ENCODE measurements at places on chromosomes 13 and 19.

GRCh38 chr13:40540328-40541044 is 126.0 kb downstream of the FOXO1 start:
- DNase-seq = peak; percentile 78

- DNase-seq = peak; percentile 1
These were observed 719.4 kb downstream of the DIAPH3 start for GRCh38 chr13:59444210-59444857.

- DNase-seq = no peak
These were observed 128.8 kb downstream of the ZDHHC20 start for GRCh38 chr13:21330126-21330861.

GRCh38 chr13:57787058-57787791 is 155.7 kb downstream of the PCDH17 start:
- no peak for DNase-seq

DNA sequence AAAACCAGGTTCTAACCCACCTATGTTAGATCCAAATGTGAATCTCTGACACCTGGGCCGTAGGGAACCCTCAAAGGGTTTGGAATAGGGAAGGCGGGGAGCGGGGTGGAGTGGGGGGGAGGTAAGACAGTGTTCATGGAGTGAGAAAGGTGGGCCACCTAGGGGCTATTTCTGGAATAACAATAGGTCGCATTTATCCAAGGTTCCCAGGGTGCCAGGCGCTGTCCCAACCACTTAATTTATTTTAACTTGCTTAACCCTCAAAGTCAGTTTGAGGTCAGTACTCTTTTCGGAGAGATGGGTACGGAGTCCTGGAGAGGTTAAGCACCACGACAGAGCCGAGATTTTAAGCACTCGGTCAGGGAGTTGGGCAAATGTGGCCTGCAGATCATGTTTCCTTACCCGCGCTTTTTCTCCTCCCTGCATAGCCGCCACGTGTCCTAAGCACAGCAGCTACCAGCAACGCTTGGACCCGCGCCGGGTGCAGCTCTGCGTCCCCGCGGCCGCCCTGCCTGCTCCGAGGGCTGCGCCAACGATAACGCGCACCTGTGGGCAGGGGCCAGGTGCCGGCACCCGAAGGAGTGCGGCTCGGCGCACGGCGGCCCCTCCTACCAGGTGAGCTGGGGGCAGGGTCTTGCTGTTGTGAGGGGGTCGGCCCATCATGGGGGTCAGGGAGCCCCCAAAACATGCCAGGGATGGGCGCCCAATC is 25.0 kb upstream of the FXYD3 start:
- DNase-seq = peak; percentile 54

GRCh38 chr19:30629086-30629485 is 256.9 kb downstream of the ZNF536 start:
- no peak for DNase-seq

- no peak for DNase-seq
These were observed 6.7 kb downstream of the FOXA3 start for GRCh38 chr19:45870798-45871197.

DNA sequence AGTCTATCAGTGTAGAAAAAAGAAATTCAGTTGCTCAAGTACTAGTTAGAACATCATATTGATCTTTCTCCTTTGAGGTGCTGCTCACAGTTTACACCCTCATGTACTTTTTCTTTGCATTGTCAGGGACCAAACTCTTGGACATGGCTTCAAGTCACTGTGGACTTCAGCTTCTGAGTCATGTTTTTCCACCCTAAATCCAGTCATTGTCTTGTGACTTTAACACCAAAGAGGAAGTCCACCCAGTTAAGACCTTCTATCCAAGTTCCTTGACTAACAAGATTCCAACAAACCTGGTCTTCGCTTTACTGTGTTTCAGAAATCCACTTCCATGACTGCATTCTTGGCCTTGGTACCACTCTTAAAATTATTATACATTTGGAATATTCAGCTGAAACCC is 206.7 kb upstream of the ARGLU1 start:
- DNase-seq = no peak

DNA sequence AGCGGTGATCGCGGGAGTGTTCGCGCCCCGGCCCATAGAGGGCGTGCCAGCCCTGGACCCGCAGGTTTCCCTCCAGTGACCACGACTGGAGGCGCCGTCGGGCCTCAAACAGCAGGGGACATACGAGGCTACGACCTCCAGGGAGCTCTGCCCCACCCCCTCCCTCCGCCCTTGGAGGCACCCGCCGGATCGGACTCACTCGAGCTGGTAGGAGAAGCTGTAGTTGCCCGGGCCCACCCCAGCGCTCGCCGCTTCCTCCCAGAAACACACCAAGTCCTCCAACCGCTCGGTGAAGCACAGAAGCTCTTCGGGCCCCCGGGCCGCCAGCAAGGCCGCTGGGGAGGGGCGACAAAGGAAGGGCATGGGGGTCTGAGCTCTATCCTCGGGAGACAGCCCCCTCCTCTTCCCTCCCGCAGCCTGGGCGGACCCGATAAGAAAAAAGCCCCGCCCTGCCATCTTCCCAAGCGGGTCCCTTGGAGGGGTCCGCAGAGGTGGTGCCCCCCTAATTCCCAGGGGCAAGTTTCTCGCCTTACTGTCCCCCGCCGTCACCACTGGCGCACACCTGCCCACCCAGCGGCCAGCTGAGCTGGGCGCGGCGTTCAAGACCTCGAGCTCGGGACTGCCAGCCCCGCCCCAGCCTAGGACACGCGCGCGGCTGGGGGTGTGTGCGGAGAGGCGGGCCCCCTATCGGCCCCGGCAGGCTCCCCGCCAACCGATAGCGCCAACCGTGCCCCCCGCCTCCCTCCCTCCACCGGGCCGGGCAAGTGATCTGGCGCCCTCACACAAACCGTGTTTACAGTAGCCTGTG is 1.0 kb downstream of the EPOR start:
- DNase-seq = peak; percentile 42

- peak; percentile 65 for DNase-seq
These were observed 502.7 kb downstream of the UQCRFS1 start for GRCh38 chr19:28710278-28710677.

- peak; percentile 78 for DNase-seq
These were observed 10.6 kb upstream of the UBE2S start for GRCh38 chr19:55418185-55418584.

- no peak for DNase-seq
These were observed 3.2 kb upstream of the NKG7 start for GRCh38 chr19:51375504-51376221.

DNA sequence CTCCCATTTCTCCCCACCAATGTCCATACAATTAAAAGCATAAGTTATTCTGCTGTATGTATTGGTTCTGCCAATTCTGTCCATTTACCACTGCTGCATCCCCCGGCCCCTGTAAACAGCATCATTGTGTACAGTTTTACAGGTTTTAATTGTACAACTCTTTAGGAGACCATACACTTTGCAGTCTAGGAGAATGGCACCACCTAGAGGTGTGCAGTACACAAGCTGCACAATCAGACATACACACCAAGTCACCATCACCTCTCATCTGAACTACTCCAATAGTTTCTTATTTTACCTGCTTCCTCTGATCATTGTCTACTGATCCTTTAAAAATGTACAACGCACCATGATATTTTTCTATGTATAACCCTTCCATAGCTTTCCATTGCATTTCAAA is 855.9 kb upstream of the KLHL1 start:
- DNase-seq = no peak

DNA sequence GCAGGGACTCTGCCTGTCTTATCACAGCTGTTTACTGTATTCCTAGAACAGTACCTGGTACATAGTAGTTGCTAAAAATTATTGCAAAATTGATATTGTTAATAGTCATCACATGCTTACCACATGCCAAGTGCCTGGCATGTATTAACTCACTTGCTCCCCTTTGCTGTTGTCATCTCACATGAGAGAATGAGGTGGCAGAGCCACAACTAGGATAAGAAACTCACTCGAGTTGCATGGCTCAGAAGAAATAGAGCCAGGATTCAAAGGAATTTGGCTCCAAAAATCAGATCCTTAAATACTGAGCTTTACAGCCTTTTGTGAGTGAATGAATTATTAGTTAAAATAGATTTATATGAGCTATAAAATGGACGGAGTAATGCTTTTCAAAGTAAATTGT is 42.6 kb downstream of the B3GLCT start:
- no peak for DNase-seq

GRCh38 chr19:8640402-8641004 is 10.1 kb downstream of the NFILZ start:
- no peak for DNase-seq

DNA sequence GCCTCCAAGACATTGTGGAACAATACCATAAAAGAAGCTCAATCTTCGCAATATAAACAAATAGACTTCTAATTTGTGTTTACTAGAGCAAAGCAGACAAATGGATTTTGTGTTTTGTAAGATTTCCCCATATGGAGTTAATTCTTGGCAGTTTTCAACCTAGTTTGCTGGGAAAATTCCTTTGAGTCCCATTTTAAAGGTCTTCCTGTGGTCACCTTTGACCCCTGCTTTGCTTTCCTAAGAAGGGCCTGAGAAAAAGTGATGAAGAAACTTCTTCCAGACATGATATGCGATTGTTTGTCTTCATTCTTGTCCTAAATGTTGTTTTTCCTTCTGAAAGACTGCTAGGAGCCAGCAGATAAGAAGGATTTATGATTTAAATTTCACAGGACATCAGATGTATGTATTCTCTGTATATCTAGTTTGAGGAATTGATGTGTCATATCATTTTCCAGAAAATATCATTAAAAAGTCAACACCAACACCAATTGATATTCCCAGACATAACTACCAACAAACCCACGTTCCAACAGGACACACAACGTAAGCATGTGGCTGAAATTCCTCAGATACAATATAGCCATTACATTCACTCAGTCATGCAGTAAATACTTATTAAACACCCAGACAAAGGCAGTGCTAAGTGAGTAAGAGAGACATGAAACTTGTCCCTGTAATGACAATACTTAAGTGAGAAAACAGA is 276.4 kb downstream of the LHFPL6 start:
- DNase-seq = no peak

GRCh38 chr13:41005704-41006103 is 13.4 kb downstream of the ELF1 start:
- no peak for DNase-seq

DNA sequence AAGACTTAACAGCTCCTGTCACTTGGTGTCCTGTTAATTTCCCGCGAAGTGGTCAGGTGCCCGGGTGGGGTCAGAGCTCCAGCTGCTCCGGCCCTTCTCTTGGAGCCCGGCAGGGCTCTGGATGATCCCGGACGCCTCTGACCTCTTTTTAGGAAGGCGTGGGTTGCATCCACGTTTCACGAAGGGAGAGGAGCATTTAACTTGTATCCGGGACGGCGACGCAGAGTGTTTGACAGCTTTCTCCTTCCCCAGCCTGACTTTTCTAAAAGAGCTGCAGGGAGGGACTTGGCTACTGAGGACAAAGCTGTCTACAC is 656 bp downstream of the ZNF155 start:
- no peak for DNase-seq

- DNase-seq = no peak
These were observed 718.0 kb upstream of the SPRY2 start for GRCh38 chr13:81058916-81059290.

- DNase-seq = no peak
These were observed 15.2 kb downstream of the PHLDB3 start for GRCh38 chr19:43489310-43489709.

GRCh38 chr19:41936416-41936850 is 8.2 kb upstream of the ERFL start:
- DNase-seq = no peak

- DNase-seq = no peak
These were observed 1.1 kb downstream of the MBD3 start for GRCh38 chr19:1591421-1592023.

DNA sequence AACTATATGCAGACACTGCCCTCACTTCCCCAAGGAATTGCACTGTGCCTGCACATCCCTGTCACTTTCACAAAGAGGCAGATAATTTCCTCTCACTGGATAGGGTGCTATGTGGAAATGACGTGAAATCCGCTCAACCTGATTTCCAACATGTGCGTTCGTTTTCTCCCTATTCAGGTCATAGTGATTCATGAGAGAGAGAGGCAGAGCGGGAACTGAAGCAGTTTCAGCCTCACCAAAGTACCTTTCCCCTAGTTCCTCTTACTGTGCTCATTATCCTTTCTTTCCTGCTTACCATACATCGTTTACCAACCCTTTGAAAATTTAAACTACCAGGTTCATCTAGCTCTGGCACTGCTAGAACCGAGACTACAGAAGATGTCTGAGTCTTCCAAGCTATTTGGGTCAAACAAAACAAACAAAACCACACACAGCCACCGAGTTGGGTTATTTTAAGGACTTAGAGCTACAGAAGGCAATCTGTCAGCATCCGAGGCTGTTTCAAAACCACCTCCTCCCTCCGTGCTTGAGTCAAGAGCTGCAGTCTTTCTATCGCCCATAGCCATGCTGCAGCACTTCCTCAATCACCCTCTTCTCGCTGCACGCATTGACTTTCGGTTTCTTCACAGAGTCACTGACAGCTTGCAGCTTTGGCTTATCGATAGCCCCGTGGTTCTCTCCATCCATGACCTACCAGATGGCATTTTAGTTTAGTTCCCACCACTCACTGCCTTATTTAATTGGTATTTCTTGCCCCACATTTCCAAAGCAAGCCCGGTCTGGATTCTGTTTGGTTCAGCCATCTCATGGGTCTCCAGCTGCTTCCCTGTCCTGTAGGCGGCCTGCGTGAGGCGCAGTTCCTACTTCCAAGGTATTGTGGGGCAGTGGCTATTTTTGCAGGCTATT is 1395.8 kb downstream of the EFNB2 start:
- peak; percentile 4 for DNase-seq

- DNase-seq = no peak
These were observed 1681.5 kb downstream of the EFNB2 start for GRCh38 chr13:104854007-104854406.

DNA sequence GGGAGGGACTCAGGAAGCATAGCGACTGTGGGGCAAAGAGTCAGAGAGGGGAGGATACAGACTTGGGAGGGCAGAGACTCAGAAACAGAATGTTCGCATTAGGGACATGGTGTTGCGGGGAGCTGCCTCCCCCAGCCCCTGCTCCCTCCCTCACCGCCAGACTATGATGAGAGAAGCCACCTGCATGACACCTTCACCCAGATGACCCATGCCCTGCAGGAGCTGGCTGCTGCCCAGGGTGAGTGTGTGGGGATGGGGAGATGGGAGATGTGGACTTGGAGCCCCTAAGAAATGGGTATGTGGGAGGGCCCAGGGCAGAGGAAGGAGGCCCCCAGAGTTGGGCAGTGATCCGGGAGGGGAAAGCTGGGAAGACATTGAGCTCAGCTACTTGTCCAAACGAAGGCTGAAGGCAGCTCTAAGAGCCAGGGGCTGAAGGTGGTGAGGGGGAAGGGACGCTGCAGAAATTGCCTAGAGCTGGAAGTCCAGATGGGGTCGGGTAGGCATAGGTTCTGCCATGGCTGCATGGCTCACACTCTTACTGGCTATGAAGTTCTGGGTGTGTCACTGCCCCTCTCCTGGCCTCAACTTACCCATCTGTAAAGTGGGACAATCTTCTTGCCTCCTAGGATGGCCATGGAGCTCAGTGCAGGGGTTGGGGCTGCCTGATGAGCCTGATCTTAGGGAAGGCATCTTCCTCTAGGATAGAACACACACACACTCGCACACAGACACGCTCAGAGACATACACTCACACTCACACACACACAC is 1.4 kb downstream of the SPACA6 start:
- no peak for DNase-seq

GRCh38 chr13:54750521-54750920 is 1721.9 kb downstream of the OLFM4 start:
- no peak for DNase-seq

Measured in RPMI7951 (cell line).